ENCODE measurements at places on chromosomes 16 and 17. TPM values are rescaled to one million over a fixed set of nuclear protein-coding genes. Genes with fewer than 3 reads are reported as not detected.

Gene CRYBA1
- not detected for total RNA-seq

Gene HSD17B2
- 0.74 TPM for total RNA-seq

Gene CD7
- not detected for total RNA-seq

Gene RNF112
- total RNA-seq, result 21.6 TPM

Gene HOXB8
- total RNA-seq, result 0.98 TPM

Gene KCNJ16
- 5.2 TPM for total RNA-seq
